Endothelial cell (in vitro differentiated cells): ENCODE measurements at places on chromosomes 16 and 17.

- DNase-seq = no peak
Observed at GRCh38 chr17:8056232-8056975, 17.5 kb downstream of the ALOX15B start.

DNA sequence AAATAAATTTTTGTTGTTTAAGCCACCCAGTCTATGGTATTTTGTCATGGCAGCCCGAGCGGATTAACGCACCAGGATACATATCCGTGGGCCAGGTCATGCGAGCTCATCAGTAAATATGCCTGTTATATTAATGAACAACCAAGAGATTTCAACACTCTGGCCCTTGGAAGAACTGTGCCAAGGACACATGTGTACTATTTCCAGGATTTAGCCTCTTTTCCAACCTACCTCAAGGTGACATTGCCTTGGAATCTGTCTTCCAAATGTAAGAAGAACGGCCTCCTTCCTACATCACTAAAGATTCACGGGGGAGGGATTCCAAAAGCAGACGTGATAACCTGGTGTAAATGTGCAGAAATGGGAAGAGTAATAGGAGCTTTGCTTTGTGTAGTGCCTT is 72.8 kb upstream of the DYNLRB2 start:
- DNase-seq = no peak

DNA sequence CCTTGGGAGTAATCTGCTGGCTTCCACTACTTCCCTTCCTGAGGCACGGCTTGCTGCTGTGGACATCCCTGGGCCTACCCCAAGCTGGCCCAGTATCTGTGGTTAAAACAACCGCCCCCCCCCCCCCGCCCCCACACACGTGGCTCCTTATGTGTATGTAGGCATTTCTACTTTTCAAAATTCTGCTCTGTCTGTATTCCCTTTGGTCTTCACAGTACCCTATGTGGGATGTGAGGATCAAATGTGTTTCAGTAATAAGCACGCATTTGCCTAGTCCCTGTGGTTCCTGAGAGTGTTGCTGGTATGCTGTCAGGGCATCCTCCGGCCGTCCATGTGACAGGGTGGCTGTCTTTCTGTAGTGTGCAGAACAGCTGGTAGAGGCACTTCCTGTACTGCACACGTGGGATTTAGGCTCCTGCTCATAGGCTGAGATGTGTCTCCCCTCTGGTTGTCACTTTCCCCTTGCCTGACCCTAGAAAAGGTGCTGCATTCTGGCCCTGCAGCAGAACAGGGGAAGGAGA is 2.2 kb downstream of the NT5M start:
- no peak for DNase-seq

GRCh38 chr17:59666235-59666634 is 41.0 kb downstream of the PTRH2 start:
- DNase-seq = no peak

GRCh38 chr16:23255000-23255399 is 47.1 kb upstream of the SCNN1B start:
- DNase-seq = no peak

DNA sequence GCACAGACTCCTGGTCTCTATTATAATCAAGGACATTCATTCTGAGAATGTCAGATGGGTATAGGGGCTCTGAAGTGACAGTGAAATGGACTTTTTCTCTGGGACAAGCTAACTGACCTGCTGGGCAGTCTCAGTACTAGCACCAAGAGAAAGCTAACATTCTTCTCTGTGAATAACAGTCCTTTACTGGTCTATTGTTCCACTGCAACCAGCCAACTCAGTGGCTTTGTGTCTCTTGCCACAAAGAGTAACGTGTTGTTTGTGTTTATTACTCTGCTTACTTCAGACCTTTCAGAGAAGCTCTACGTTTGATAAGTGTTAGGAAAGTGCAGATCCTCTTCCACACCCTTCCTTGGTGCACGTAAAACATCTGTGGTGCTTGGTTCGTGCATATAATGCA is 61.5 kb upstream of the BCAR1 start:
- no peak for DNase-seq

DNA sequence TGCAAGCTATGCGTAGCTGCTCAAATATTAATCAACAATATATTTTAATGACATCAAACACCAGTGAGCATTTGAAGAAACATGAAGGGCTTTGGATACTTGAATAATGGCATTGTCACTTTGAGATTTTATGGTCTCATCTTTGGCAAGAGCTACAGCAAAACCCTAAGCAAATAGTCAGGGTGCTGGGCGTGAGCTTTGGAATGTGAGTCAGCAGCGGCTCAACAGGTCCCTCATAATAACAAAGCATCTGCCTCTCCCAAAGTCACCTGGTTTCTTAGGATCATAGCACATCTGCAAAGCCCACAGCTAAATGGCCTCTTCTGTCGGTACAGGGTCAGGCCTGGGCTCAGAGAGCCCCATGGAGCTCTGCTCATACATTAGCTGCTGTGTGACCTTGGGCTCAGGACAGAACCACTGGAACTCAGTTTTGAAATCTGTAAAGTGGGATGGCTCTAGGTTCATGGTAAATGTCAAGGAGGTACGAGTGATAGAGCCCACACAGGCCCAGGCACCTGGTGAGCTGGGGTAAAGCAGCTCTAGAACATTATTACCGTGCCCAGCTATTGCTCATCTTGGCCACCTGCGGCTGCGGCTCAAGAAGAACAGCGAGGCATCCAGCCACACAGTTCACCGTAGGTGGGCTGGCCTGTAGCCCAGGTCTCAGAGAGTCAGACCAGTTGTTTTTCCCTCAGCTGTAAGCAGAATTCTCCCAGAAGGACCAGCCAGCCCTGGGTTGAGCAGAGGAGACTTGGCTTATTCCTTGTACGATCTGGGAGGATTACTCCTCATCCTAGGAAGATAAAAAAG is 544.5 kb upstream of the CDH11 start:
- DNase-seq = no peak

DNA sequence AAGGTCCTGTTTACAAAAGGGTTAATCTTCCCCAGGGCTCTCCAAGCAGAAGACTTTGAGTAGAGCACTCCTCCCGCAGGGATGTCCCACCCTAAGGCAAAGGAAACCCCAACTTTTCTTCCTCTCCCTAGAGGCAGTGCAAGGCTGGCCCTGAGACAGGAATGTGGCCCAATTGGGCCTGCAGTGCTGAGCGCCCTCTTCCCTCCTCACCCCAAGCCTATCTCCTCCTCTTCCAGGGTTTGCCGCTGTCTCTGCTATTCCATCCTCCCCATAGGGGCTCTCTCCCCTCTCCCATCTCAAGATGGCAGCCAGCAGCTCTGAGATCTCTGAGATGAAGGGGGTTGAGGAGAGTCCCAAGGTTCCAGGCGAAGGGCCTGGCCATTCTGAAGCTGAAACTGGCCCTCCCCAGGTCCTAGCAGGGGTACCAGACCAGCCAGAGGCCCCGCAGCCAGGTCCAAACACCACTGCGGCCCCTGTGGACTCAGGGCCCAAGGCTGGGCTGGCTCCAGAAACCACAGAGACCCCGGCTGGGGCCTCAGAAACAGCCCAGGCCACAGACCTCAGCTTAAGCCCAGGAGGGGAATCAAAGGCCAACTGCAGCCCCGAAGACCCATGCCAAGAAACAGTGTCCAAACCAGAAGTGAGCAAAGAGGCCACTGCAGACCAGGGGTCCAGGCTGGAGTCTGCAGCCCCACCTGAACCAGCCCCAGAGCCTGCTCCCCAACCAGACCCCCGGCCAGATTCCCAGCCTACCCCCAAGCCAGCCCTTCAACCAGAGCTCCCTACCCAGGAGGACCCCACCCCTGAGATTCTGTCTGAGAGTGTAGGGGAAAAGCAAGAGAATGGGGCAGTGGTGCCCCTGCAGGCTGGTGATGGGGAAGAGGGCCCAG is 1.0 kb downstream of the PRRT2 start:
- DNase-seq = no peak

DNA sequence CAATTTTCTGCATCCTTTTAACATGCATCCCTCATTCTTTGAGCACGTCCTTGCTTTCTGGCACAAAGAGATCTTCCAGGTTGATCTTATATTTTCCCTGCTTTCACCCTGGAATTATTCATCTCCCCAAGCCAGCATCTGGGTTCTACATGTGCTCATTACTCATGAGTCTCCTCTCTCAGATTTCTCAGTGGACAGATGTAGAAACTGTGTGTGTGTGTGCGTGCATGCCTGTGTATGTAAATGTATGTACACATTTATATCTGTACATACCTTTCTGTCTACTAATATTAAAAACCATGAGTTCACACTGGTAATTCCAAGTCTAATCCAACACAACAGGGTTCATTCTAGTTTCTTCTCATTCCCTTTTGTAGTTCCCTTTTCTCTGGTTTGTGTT is 41.9 kb upstream of the NSRP1 start:
- no peak for DNase-seq

DNA sequence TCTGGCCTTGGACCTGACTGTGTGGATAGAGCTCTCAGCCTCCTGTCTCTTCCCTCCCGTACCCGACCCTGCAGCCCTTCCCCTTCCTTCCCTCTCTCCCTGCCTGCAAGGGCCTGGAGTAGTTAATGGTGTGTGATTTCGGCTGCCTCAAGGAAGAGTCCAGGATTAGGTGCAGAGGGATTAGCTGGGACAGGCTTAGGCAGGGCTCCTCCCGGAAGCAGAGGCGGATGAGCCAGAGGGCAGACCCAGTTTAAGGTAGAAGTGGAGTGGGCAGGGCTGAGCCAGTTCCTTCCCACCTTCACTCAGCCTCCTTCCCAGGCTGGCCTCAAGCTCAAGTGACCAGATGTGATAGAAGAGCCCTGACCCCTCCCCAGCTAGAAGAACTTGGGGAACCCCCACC is 16.8 kb downstream of the GUCY2D start:
- no peak for DNase-seq

DNA sequence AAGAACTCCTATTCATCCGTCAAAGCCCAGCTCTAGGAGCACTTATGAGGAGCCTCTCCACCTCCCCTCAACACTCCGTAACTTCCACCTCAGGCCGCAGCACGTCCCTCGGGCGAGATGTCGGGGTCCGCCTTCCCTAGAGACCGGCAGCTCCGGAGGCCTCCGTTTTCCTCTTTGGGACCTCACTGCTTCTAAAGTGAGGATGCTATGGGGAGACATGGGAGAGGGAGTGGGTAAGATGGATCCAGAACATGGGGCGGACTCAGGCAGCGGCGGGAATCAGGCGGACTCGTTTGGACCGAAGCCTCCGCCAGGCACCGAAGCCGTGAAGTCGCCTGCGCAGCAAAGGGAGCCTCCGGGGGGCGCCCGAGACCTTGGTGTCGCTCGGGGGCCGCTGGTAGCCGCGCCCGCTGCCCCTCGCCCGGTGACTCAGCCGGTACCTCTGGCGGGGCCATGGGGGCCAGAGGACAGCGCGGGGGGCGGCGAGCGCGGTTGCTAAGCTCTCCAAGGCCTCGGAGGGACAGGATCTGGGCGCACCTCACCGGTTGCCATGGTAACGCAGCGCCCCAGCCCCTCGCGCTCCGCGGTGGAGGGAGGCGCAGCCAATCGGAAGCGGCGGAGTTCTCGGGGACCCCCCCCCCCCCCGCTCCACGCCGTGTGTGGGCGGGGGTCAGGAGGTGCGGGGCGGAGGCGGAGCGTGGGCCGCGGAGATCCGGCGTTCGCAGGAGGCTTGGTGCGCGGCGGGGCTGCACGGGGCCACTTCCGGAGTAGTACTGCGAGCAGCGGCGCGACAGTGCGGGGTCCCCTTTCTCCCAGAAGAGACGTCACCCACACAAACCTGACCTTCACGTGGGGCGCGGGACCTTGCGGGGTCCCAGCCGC is 1.3 kb upstream of the HIC1 start:
- DNase-seq = peak; percentile 78

GRCh38 chr16:88705076-88705684 is 1.0 kb downstream of the RNF166 start:
- DNase-seq = no peak

DNA sequence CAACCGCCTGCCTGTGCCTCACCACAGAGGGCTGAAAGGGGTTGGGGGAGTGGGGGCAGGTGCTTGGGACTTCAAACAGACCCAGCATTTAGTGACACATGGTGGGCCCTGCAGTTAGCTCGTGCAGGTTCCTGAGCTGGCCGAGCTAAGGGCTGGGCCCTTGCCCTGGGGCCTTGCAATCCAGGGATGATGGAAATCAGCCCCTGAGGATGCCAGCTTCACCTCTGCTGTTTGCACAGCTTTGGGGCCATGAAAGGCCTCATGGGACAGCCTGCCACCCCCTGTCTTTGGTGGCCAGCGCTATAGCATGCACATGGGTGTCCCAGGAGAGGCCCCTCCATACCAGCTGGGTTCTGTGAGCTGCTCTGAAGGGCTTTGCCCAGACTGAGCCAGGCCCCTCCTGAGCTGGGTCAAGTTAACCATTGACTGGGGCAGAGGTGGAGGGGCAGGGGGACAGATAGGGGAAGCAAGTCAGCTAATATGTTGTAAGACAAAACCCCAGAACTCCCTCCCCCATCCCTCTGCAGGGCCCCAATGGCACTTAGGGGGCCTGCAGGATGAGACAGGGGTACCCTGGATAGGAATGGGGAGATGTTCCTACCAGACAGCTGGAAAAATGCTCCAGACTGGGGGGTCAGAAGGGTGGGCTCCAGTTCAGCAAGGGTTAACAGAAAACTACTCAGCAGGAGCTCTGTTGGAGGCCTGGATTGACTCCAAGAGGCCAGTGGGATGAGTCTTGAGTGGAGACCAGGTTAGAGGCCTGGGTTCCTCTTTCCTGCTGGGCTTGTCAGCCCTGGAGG is 692 bp downstream of the PRR15L start:
- DNase-seq = no peak

- no peak for DNase-seq
Observed at GRCh38 chr17:78748730-78749317, 33.2 kb downstream of the CYTH1 start.

GRCh38 chr17:6066183-6066948 is 3.8 kb upstream of the WSCD1 start:
- no peak for DNase-seq

GRCh38 chr17:17395885-17396284 is 80.9 kb upstream of the MED9 start:
- no peak for DNase-seq

- DNase-seq = no peak
Observed at GRCh38 chr17:20263595-20263994, 203.7 kb downstream of the LGALS9B start.

DNA sequence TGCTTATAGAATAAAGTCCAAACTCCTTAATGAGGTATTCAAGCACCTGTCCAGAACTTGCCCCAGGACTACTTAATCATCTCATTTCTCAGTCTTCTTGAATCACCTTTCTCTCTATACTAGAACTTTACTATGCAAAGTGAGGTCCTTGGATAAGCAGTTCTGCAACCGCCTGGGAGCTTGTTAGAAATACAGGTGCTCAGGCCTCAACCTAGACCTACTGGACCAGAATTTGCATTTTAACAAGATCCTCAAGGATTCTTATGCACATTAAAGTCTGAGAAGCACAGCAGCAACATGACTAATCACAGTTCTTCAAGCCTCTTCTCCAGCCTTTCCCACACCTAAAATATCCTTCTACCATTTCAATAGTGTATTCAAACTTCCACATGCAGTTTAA is 61.7 kb downstream of the GRB7 start:
- no peak for DNase-seq
